ENCODE measurements at places on chromosomes 7 and 10.

DNA sequence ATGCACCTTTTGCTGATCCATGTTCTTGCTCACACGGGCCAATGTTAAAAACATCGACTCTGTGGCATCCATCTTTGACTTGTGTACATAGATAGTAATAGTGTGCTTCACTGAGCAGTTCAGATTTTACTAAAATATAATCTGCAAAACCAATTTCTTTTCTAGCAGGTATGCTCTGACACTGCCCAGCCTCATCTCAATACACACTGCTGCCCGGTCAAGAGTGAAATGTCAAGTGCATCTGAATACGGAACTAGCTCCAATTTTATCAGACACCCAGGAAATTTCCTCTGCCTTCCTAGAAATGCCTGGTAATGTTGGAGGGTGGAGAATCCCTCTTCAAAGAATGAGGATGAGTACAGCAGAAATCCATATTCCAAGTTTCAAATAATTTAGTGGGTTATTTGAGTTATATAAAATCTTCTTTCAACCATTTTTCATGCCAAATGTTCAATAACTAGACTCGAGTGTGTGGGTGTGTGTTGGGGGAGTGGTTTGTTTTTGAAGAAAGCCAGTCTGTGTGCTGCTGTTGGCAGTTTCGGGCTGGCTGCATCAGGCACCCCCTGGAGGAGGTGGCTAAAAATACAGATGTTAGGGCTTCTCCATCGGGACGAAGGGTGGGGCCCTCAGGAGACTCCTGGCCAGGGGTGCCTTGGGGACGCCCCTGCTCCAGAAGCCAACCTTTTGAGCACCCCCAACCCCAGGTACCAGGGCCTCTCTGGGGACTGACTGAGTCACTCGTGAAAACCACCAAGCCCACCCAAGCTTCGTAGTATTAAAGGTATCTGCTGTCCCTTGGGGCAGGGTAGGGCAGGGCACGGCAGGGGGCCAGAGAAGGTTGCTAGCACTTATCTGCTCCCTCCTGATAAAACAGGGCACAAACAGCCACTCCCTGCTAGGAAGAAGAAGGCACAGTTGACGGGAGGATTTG is 15.4 kb downstream of the CTBP2 start:
- peak; percentile 69 for DNase-seq

- no peak for DNase-seq
Observed at GRCh38 chr10:71555087-71555723, 158.5 kb downstream of the CDH23 start.

DNA sequence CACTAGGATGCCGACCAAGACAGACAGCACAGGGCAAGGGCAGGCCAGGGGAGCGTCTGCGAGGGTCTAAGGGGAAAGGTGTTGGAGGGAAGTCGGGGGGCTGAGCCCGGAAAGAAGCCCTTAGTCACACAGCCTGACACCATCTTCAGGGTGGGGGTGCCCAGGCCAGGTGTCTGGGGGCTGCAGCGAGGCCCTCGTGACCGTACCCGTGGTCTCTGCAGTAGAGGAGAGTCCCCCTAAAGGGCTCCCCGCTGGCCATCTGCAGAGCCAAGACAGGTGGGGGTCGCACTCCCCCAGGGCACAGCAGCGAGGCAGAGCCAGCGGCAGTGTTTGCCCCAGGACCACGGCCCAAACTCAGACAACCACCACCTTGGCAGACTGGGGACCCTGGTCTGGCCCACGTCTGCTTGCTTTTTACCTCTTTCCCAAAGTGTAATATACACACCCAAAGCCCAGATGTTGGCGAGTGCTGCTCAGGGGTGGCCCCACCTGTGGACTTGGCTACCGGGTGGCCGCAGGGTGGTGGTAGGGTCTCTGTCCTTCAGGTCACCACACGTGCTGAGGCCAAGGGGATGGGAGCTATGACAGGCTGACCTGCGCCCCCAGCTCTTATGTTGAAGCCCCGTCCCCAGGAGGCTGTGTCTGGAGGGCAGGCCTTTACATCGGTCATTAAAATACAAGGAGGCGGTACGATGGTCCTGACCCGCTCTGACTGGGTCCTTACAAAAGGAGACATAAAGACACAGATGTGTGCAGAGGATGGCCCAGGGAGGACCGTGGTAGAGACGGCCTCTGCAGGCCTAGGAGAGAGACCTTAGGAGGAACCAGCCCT is 107.4 kb downstream of the DNAJB6 start:
- DNase-seq, result peak; percentile 13

DNA sequence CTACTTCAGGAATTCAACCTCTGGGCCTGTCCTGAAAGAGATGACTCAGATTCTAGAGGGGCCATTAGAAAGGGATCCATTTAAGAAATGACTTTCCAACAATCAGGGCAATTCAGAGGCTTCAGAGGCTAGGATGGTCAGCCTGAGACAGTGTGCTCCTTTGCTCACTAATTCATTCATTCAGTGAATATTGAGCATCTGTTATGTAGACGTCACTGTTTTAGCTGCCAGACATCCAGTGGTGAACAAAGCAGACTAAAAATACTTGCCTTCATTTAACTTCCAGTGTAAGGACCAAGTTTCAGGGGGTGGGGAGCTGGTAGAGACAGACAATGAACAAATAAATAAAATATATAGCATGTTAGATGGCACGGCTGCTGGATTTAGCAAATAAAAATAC is 1.6 kb downstream of the KIAA1217 start:
- DNase-seq, result no peak

DNA sequence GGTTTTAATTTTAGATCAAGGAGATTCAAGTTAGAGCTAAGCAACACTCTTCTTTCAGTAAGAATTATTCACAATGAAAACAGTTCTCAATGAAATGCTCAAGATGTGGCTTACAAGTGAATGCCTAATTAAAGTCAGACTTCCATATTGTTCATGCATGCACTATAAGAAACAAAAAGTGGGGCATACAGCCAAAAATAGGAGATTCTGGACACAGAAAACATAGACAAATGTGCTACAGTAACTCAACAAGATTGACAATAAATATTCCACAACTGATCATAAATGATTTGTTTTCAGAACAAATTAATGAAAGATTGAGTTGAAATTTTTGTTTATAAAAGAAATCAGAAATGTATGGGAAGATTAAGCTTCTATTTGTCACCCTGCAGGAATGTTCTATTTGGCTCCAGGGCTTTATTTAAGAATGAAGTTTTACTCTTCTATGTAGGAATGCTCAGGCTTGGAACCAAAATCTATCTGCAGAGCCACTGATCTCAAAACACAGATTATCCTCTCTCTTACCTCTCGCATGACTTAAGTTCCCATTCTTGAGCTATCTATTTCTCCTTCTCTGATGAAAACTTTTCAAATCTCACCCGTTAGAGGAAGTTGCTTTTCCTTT is 89.0 kb upstream of the PIP4K2A start:
- DNase-seq, result no peak

- peak; percentile 73 for DNase-seq
Observed at GRCh38 chr10:11823122-11823988, at the start of gene PROSER2. TSS of gene PROSER2 (plus strand) at chr10:11823356. CDS start at chr10:11852078, 28,722 bp downstream.

GRCh38 chr7:91353848-91354247 is 89.6 kb downstream of the FZD1 start:
- no peak for DNase-seq

- DNase-seq, result no peak
Observed at GRCh38 chr10:131846240-131847101, 54.3 kb upstream of the PPP2R2D start.

- DNase-seq, result no peak
Observed at GRCh38 chr10:124493214-124493882, 31.7 kb downstream of the LHPP start.

- no peak for DNase-seq
Observed at GRCh38 chr10:74223755-74224529, 72.9 kb downstream of the ADK start.

DNA sequence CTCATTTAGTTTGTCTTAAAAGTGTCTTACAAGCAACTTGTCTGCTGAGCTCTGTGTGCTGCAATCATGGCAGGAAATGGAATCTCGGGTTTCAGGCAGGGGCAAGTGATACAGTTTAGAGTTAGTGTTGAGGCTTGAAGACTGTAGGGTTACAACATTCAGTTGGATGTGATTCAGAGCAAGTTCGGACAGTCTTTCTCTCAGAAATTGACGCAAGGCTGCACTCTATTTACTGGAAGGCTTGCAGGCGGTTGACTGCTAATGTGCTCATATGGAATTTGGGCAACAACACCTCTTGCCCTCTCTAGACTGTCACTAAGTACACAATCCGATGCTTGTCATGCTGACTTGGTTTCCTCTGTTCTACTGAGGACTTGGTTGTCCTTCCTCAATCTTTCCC is 161.7 kb upstream of the BMPER start:
- DNase-seq, result no peak

- DNase-seq, result no peak
Observed at GRCh38 chr7:132359743-132360142, 216.5 kb downstream of the PLXNA4 start.

- no peak for DNase-seq
Observed at GRCh38 chr7:149622444-149623210, 125.0 kb upstream of the ZNF746 start.

DNA sequence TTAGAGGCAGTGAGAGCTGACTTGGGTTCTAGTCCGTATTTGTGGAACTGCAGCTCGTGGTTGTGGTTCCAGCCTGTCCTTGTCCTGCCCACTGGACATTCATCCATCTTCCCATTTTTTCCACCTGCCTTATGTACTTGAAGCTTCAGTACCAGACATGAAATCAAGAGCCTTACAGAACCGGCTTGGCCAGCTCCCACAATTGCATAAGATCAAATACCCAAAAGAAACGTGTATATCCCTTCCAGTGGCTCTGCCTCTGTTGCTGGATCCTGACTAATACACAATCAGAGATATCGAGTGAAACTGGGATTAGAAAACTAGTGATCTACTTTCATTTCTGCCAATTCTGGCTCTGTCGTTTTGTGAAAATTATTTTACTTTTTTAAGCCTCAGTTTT is 23.8 kb upstream of the LIPA start:
- no peak for DNase-seq

Measured in testis (tissue), 5 donors.